ENCODE measurements at places on chromosomes 16 and 17.

- no peak for DNase-seq
Observed at GRCh38 chr17:57899822-57900221, 50.0 kb upstream of the MRPS23 start.

GRCh38 chr17:67585077-67585602 lies 132.6 kb upstream of the NOL11 start:
- peak; percentile 54 for DNase-seq

DNA sequence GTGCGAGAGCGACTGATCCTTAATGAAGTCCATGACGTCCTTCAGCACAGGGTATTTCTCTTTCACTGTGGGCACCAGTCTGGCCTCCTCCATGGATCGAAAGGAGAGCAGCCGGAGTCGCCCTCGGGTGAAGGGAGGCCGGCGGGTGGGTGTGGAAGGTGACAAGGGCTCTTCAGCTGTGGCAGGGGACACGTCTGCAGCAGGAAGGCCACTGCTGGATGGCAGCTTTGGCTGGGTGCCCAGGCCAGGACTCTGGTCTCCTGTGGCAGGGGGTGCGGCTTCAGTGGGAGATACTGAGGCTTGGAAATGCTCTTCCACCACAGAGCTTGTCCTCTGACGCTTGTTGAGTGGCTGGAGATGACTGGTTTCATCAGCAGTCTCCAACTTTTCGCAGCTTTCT lies 78.5 kb downstream of the ZZEF1 start:
- no peak for DNase-seq

DNA sequence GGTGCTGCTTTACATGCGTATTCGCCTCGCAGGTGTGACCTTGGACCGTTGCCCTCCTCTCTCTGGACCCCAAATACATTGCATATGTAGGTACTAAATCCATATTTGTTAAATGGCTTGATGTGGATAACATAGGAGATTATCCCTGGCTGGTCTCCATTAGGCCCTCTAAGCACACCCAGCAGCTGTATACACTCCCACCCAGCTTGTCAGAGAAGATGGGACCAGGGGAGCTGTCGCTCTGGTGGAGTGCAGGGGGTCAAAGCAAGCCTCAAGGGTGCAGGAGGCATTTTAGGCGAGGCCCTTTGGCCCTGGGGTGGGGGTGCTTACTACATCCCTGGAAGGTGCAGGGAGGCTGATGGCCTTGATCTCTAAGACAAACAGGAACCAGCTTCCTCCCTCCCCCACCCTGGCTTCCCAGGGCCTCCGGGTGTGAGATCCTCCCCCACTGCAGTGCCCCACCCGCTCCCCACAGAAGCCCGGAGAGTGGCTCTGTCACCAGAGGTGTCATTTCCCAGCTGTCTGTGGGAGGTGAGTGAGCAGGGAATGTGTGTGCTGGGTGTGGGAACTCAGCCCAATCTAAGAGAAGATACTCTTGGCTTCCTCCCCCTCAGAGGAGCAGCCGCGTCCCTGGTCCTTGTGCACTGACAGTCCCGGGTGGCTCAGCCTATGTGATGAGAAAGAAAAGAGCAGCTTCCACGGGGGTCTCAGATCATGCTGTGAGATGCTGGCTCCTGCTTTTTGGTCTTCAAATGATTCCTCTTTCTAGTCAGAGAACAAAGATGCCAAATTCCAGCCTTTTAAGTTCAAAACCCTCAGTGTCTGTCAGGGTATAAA lies 1.4 kb upstream of the VAMP2 start:
- no peak for DNase-seq
